ENCODE measurements at places on chromosomes 5 and 9. TPM values are rescaled to one million over a fixed set of nuclear protein-coding genes. Genes with fewer than 3 reads are reported as not detected.

DNA sequence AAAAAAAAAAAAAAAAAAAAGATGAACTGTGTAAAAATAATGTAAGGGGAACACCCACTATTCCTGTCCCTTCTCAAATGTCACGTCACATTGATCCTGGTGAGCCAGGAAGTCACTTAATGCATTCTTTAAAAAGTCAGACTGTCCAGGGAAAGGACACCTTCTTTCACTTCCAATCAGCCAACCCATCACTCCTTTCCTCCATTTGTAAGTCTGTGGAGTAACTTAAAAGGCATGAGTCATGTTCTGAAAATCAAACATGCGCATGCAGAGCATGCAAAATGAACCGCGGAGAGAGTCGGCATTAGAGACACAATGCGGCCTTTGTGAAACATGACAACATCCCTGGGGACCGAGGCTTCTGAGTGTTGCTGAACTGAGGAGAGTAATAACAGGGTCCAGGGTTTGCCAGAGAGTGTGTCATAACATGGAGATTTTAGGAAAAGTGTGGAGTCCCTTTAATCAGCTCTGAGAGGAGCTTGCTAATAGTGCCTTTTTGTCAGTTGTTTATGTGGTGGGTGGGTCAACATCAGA is 77.6 kb upstream of the SEMA6A start:
- no peak for DNase-seq

The HAVCR1 gene
- 1.8 TPM for total RNA-seq

The POLR3G gene
- 1.0 TPM for total RNA-seq

The ZBTB5 gene
- total RNA-seq: 11.4 TPM

- no peak for DNase-seq
These were observed 812.4 kb upstream of the CTNND2 start for GRCh38 chr5:12716664-12717063.

DNA sequence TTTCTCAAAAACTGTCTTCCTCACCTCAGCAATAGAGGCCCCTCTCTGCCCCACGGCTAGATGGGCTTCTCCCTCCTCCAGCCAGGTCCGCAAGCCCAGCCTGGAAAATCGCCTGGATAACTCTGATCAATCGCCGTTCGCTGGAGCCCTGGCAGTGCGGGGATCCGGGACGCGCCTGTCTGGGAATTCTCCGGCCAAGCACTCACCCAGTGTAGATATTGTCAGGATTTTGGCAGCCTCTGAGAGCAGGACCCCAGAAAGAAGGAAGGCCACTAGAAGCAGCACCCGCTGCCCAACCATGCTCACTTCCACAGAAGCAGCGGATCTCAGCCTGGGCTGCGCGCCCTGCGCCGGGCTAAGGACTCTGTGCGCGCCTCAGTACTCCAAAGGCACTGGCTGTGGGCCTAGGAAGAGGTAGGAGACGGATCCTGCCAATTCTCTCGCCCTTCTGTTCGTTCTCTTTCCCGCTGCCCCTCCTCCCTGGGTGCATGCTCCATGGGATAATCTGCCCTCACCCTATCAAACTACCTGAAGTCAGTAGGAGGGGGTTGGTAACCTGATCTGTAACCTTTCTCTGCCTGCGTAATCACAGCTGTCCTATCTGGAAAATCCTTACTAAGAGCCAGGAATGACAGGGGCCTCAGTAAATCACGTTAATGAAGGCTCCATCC is at the start of gene UGT3A1:
TSS of gene UGT3A1 (minus strand) at position 450 of the 671 bp plus-strand sequence. CDS start at position 300, 150 bp downstream.
- DNase-seq: no peak

GRCh38 chr5:75558981-75559632 is 47.4 kb downstream of the POLK start:
- no peak for DNase-seq

The PRR7 gene
- 2.0 TPM for total RNA-seq

GRCh38 chr5:132001647-132002561 is 9.6 kb downstream of the ACSL6 start:
- peak; percentile 47 for DNase-seq

DNA sequence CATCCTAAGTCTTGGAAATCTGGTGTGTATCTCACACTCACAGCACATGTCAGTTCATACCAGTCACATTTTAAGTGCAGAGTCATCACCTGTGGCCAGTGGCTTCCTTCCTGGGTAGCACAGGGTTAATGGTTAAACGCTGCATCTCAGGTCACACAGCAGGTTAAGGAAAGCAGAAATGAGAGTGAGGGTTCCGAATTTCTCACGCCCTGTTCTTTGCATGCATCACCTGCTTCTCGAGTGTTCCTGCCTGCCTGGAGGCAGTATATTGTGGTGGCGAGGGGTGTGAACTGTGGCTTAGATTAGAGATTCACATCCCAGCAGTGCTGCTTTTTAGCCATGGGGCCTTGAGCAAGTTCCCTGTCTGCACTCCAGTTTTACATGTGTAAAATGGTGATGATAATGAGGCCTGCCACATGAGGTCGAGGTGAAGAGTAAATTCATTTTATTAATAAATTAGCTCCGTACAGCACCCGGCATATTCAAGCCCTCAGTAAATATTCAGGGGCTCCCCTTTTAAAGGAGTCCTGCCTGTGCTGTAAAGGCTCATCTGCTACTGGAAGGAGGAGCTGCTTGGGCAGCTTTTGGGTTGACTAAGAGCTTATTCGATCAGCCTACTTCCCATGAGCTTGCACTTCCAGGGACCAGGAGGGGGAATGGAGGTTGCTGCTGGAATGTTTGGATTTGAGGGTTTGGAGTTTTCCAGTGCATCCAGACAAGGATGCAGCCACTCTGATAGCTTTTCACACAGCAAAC is 61.1 kb upstream of the SAP30L start:
- no peak for DNase-seq

DNA sequence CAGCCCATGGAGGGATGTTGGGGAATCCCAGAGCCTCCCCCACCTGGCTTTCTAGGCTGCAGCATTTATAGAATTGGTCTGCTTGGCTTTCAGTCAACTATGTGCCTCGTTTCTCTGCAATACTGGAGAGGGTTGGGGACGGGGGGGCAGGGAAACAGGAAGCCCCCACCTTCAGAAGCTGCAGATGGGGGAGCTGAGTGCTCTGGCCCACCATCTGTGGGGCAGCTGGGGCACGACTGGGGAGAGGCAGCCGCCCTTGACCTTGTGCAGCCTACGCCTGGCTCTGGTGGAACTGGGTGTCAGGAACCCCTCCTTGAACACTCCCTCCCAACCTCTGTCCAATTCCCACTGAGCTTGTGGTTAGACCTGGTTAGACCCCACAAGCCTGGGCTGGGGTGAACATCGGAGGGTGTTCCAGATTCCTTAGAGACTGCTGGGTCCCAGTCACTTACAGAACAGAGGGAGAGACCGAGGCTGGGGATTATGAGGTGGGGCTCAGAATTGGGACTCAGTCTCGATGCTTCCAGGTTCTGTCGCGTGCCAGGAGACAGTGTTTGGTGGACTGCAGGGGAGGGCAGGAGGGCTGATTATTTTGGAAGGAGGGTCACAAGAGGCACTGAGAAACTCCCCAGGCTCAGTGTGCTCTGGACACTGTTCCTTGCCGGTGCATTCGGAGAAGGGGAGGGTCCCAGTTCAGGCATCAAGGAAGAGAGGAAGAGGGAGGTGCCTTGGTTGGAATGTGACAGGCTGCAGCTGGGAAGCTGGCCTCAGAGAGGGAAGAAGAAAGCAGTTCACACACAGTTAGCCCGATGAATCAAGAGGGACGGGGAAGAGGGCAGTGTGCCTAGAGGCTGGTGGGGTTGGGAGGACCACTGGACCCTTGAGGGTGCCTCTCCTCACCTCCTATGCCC is 25.6 kb downstream of the COL27A1 start:
- DNase-seq: peak; percentile 67

- no peak for DNase-seq
These were observed 22.6 kb upstream of the NOTCH1 start for GRCh38 chr9:136568288-136569081.

- no peak for DNase-seq
These were observed 251.7 kb downstream of the DENND1A start for GRCh38 chr9:123678038-123678877.

GRCh38 chr5:69414885-69415583 is at the start of gene MARVELD2:
MARVELD2 (plus strand) TSS chr5:69415116; CDS start chr5:69419386, 4,270 bp downstream.
- peak; percentile 73 for DNase-seq

The TJP2 gene
- 121 TPM for total RNA-seq

GRCh38 chr9:805151-805550 is 36.3 kb upstream of the DMRT1 start:
- DNase-seq: no peak

GRCh38 chr9:77486968-77487367 is 161.2 kb downstream of the GNA14 start:
- no peak for DNase-seq

- DNase-seq: no peak
These were observed 3.3 kb downstream of the RNF20 start for GRCh38 chr9:101536938-101537337.

The GRIN3A gene
- total RNA-seq: 0.33 TPM

The NEUROG1 gene
- not detected for total RNA-seq

All from aorta (tissue), 5 donors.